ENCODE measurements at places on chromosomes 11 and 22.
A peak's percentile ranks its signal among the peaks of the same experiment; 100 is the strongest.

DNA sequence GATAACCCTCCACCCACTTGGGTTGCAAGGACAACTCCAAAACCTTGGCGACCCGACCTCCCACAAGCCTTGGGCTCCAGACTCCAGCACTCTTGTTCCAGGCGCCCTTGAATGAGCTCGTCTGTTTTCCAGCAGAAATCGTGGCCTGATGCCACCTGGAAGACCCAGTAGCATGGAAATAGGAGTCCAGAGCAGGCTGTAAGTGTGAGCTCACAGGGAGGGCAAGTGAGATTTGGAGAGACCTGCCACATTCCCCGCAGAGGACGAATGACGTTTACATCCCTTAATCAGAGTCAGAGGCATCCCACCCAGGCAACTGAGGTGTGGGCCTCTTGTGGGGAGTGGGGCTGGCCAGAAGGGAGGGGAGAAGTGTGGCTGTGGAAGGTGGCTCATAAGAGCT lies 71.9 kb downstream of the LDLRAD3 start:
- no peak for DNase-seq

GRCh38 chr11:63532117-63532516 lies 4.5 kb upstream of the PLAAT4 start:
- no peak for DNase-seq

- peak; percentile 71 for DNase-seq
Observed at GRCh38 chr11:22192642-22193347, at the start of gene ANO5. TSS of gene ANO5 (plus strand) at chr11:22193085. CDS start at chr11:22193493, 408 bp downstream.

GRCh38 chr22:21100149-21101032 lies 54.6 kb downstream of the LRRC74B start:
- no peak for DNase-seq

- DNase-seq = no peak
Observed at GRCh38 chr22:42190274-42190673, 59.7 kb upstream of the CYP2D6 start.

- no peak for DNase-seq
Observed at GRCh38 chr11:2312232-2313042, 10.6 kb downstream of the TSPAN32 start.

- DNase-seq = no peak
Observed at GRCh38 chr22:27306771-27307170, 494.8 kb downstream of the MN1 start.

- peak; percentile 18 for DNase-seq
Observed at GRCh38 chr11:17475666-17476316, 854 bp downstream of the ABCC8 start.

- no peak for DNase-seq
Observed at GRCh38 chr22:28029956-28030355, 110.9 kb upstream of the PITPNB start.

DNA sequence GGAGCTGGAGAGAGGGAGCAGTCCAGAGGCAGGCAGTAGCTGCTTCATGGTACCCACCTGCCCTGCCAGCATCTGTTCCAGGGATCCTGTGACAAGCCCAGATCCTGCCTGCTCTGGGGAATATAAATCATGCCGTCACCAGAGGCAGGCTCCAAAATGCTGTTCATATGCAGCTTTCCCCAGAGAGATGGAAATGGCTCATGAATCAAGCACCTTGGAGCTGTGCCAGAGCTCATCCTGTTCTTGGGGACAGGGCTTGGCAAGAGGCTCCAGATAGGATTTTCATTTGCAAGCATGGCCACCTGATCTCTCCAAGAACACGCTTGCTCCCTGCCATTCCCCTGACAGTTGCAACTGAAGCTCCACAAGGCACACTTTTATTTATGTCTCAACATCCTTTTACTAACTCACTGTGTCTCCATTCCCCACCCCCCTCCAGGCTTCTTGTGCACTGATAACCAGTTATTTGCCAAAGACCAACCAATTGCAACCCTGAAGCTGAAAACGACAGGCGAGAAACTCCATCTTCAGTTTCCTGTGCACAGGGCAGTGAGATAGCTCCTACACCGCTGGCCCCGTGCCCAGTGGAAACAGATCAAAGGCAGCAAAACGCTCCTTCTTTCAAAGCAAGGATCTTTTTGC lies 115.8 kb upstream of the PITPNB start:
- DNase-seq = no peak

GRCh38 chr11:126139111-126140091 lies 72.0 kb downstream of the RPUSD4 start:
- DNase-seq = no peak

- no peak for DNase-seq
Observed at GRCh38 chr11:27398400-27398770, 35.4 kb upstream of the CCDC34 start.

GRCh38 chr11:44199816-44200215 lies 104.3 kb downstream of the EXT2 start:
- DNase-seq = no peak

- no peak for DNase-seq
Observed at GRCh38 chr22:45628515-45628914, 43.1 kb upstream of the ATXN10 start.

GRCh38 chr22:20577045-20577444 lies 69.6 kb downstream of the MED15 start:
- no peak for DNase-seq

- no peak for DNase-seq
Observed at GRCh38 chr11:121449626-121450025, 2.5 kb upstream of the SORL1 start.

DNA sequence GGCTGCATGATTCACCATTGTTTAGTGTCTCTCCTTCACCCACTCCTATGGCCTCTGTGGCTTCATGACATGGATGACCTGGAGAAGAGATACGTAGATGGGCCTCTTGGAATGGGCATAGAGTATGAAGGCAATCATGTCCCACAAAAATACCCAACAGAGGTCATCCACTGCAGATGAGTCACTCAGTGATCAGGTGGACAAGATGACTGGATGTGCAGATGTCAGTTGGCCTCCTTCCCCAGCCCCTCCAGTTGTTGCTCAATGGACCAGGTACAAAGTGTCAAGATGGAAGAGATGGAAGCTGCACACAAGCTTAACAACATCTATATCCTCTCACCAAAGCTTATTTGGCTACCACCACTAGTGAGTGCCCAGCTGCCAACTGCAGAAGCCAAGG lies 41.0 kb upstream of the CLPB start:
- no peak for DNase-seq

DNA sequence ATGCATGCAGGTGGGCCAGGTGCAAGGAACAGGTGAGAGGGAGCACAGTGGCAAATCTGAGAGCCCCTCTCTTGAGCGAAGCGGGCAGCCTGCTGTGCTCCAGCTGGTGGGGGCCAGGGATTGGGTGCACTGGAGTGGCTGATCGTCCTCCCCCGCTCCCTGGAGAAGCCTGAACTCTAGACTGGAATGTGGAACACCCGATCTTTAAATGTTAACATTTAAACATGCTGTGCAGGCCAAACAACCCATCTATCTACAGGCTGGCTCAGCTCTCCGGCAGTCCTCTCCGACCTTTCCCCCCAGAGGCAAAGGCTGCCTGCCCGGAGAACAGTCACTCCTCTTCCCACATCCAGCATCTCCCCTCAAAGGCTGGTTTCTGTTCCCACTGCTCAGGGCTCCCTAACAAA lies 5.1 kb downstream of the MRGPRF start:
- no peak for DNase-seq

- no peak for DNase-seq
Observed at GRCh38 chr11:95641495-95641894, 148.1 kb downstream of the FAM76B start.

DNA sequence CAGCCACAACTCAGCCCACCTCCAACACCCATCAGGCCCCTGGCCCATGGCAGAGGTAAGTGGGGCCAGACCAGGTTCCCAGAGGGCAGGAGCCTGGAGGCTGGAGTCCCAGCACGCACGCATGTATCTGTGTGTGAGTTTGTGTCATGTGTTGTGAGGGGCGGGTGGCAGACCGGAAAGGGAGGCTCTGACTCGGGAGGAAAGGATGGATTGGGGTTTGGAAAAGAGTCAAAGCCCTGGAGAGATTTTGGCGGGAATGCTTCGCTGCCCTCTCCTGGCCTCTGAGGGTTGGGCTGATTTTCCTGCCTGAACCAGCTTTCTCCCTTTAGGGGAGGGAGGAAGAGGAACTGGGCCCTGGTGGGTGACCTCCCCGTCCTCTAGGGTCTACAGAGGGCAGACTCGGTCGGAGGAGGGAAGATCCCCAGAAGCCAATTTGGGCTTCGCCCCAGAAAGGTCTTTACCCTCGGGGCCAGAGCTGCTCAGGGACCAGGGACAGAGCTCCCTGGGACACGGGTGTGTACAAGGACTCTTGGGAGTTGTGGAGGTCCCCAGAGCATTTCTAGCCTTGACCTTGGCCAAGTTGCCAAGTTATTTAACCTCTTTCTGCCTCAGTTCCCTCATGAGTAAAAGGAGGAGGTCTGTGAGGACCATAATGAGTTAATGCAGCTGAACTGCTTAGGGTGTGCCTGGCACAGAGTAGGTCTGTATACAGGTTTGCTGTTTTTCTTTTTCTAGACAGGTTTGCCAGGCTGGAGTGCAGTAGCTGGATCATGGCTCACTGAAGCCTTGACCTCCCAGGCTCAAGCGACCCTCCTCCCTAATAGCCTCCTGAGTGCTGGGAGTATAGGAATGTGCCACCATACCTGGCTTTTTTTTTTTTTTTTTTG lies 6.9 kb downstream of the C11orf68 start:
- peak; percentile 68 for DNase-seq

- DNase-seq = no peak
Observed at GRCh38 chr22:38186429-38186828, 4.8 kb upstream of the PLA2G6 start.

- DNase-seq = no peak
Observed at GRCh38 chr22:40042312-40042711, 47.6 kb downstream of the FAM83F start.

- no peak for DNase-seq
Observed at GRCh38 chr11:15692739-15693138, 578.0 kb downstream of the INSC start.

DNA sequence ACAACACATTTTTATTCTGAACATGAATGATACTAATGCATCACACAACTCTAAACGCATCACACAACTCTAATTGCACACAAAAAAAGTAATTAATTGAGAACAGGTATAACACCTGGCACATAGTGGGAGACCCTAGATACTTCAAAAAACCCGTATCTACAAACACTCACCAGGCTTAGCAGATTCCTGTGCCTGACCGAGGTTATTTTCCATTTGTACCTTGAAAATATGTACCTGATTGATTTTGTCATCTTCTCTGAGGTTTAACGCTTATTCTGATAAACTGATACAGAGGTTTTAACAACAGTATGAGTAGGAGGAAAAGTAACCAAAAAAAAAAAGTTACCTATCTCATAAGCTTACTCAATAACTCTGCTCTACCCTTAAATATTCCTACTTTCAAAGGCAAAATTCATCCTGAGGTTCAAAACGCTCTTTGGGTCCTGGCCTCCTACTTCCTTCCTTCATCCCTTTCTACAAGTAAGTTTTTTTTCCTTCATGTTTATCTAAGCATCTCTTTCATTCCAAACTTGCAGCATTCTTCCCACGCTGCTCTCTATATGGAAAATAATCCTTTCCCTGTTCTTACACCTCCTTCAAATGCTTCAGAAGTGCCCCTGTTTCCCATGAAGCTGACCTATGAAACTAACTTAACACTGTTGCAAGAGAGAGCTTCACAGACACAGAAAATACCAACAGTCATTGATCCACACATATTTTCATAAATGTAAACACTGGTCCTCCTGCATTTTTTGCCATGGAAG lies 73.3 kb downstream of the ETS1 start:
- no peak for DNase-seq

DNA sequence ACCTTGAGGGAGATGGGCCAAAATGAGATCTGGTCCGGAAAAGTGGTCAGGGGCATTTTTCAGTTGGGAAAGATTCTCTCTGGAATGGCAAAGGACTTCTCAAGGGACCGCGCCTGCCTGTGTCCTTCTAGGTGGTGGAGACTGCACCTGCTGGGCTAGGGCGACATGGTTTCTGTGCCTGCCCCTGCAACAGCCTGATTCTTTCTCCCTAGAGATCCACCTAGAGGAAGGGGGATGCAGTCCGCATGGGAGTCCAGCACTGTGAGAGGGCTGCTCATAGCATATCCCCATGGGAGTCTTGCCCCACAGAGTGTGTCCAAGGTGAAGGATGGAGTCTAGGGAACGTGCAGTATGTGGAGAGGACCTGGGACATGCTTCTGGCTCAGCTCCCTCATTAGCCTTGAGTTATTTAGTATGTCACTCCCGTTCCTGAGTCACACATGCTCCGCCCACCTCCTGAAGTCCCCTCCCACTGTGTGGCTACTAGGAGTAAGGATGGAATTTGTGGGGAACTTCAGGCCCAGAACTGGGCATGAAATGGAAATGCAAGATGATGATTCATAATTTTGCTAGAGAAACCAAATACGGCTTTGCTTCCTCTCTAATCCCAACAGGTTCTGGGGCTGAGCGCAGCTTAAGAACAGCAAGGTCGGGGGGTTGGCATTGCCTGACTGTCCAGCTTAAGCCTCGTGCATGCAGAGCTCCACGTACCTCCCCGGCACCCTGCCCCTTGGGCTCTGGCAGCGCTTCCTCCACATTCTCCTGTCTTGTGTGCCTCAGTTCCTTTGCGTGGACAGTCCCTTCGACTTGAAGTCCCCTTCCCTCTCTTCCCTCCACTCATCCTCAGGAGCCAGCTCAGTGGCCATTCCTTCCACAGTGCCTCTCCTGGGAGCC lies 35.0 kb downstream of the GRIK4 start:
- DNase-seq = no peak

DNA sequence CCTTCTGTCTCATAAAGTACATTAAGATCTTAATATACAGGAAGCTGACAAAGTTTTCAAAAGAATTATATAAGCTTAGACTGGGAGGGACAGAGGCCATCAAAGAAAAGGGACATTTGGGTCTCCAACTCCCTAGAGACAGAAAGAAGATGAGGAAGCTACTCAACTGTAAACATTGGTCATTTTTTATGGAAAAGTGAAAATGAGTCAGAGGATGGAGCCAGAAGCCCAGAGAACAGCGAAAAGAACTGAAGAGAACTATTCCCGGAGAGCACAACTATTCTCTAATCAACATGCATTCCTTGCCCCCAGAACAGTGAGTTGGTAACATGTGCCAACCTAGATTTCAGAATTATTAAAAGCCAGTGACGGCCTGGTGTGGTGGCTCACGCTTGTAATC lies 779.3 kb downstream of the DLG2 start:
- DNase-seq = no peak

GRCh38 chr22:46070215-46070802 lies 80.0 kb upstream of the PPARA start:
- no peak for DNase-seq

Data from HEK293T (cell line).